ENCODE measurements at places on chromosomes 7 and 10.

- no peak for DNase-seq
Measured at GRCh38 chr10:132671228-132672154, 114.5 kb downstream of the NKX6-2 start.

DNA sequence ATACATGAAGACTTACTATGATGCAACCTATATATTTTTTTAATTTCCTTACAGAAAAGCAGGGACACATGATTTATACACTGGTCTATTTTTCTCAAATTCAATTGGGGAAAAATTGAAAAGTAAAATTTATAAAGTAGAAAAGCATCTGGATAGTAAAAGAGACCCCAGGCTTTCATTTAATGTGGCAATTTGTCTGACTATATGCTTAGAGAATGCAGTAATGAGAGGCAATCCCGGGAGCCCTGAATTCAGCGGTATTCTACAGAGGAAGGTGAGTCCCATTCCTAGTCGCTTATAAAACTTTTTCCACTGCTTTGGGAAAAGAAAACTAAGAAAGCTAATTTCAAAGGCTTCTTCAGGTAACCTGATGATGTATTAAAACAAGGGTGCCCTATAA lies 167.1 kb downstream of the SEMA3D start:
- DNase-seq = no peak

- DNase-seq = no peak
Measured at GRCh38 chr10:73818402-73818801, 7.0 kb upstream of the NDST2 start.

GRCh38 chr10:33709008-33709753 lies 374.7 kb upstream of the NRP1 start:
- DNase-seq = no peak

GRCh38 chr10:49070701-49071100 lies 44.6 kb downstream of the VSTM4 start:
- DNase-seq = no peak

- DNase-seq = no peak
Measured at GRCh38 chr10:6659451-6659850, 79.4 kb upstream of the PRKCQ start.

GRCh38 chr10:47009215-47009838 lies 98.1 kb downstream of the PTPN20 start:
- no peak for DNase-seq

GRCh38 chr10:124032971-124033886 lies 60.2 kb downstream of the CHST15 start:
- DNase-seq = no peak

Measured in GF-D8 (cell line).